Psoas muscle (tissue), 8 donors: ENCODE measurements at places on chromosomes 1 and 21. TPM values are rescaled to one million over a fixed set of nuclear protein-coding genes. Genes with fewer than 3 reads are reported as not detected.

GRCh38 chr1:222754366-222755139, 17.6 kb downstream of the FAM177B start:
- H3K4me3 ChIP-seq: no peak overlapping the region
- no peaks in the 10 kb centered on the region for H3K36me3 ChIP-seq
- no peaks in the 10 kb centered on the region for H3K4me1 ChIP-seq
- no peaks in the 10 kb centered on the region for H3K27me3 ChIP-seq
- DNase-seq: peak; percentile 36

Gene SMCP
- not detected for total RNA-seq

DNA sequence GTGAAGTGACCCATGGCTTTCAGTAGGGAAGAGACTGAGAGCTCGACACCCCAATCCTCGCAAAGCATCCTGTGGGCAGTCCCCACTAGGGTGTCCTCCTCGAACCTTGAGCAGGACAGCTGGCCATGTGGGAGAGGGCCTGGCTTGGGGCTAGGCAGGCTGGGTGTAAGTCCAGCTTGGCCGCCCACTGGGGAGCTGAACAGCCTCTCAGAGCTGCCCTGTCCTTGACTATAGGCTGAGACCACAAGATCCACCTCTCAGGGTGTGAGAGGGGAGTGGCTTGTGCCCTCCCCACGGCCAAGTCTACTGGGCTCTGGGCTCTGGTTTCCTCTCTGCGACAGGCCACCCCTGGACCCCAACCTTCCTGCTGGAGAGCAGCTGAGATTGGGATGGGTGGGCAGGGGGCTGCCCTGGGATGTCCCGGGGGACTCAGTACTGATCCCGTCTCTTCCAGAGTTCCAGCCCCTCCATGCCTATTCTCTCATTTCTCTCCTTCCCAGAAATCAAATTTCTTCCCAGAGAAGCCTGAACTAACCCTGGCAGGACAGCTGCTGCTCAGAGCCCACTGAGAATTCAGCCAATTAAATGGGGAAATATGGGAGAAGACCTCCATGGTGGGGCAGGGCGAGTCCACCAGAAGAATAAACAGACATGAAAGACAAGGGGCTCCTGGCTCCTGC, 282.9 kb downstream of the PTPRU start:
- no peaks in the 10 kb centered on the region for H3K4me1 ChIP-seq
- no peaks in the 10 kb centered on the region for H3K27me3 ChIP-seq
- no peaks in the 10 kb centered on the region for H3K36me3 ChIP-seq
- H3K27ac ChIP-seq: no peak overlapping the region

Gene RFX5
- 16.9 TPM for total RNA-seq

DNA sequence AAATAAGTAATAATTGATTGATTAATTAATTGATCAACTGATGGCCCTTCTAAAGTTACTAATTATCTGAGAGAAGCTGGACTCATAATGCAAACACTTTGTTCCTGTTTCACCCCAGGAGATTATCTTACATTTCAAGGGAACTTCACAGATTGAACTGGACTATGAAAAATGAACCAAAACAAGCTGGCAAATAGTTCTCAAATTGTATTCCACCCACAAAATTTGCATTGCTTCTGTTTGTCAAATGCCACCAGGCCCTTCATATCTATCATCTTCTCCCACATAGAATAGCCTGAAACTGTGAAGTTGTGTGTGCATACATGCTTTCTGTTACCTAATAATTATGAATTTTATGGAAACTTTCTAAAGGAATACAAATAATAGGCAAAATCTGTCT, 104.0 kb downstream of the ZNF281 start:
- no peak overlapping the region for H3K4me3 ChIP-seq
- no peaks in the 10 kb centered on the region for H3K36me3 ChIP-seq
- no peak overlapping the region for H3K27ac ChIP-seq
- DNase-seq: no peak
- no peaks in the 10 kb centered on the region for H3K4me1 ChIP-seq
- no peaks in the 10 kb centered on the region for H3K27me3 ChIP-seq

DNA sequence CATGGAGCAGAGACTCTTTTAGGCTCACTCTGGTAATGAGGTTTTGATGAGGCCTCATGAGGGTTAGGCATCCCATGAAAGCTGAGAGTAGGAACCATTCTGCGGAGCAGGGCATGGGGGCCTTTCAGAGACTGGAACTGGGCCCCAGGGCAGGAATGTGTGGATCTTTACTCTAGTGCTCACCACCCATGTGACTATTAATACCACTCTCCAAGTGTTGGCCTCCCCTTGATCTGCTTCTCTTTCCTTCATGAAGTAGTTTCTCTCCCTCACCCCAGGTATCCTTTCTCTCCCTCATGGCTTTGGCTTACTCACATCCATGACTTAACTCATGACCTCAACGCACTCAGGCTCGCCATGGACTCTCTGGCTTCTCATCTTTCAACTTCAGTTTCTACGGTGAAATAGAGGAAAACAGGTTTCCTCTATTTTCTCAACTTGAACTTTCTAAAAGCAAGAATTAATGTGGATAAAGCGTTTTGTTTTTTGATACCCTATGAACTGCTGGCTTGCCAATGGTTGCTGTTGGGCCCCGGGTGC, 50.5 kb upstream of the GADD45A start:
- H3K27ac ChIP-seq: no peak overlapping the region
- no peaks in the 10 kb centered on the region for H3K4me1 ChIP-seq
- no peaks in the 10 kb centered on the region for H3K36me3 ChIP-seq
- H3K4me3 ChIP-seq: no peak overlapping the region
- DNase-seq: no peak
